ENCODE measurements at places on chromosomes 5 and 9. TPM values are rescaled to one million over a fixed set of nuclear protein-coding genes. Genes with fewer than 3 reads are reported as not detected.

The ICE1 gene
- 16.5 TPM for total RNA-seq

The SAPCD2 gene
- 13.6 TPM for total RNA-seq

The NSA2 gene
- 75.6 TPM for total RNA-seq

The MEF2C gene
- total RNA-seq: 75.9 TPM

The DND1 gene
- 0.49 TPM for total RNA-seq

The SLCO6A1 gene
- not detected for total RNA-seq

The KIF3A gene
- total RNA-seq: 12.3 TPM

The TXN gene
- 191 TPM for total RNA-seq

The MIGA2 gene
- 19.8 TPM for total RNA-seq

The SH3PXD2B gene
- 22.9 TPM for total RNA-seq

The LIX1 gene
- not detected for total RNA-seq

The FOXD4L5 gene
- total RNA-seq: under 0.01 TPM

The SUSD3 gene
- total RNA-seq: 0.16 TPM

The RASEF gene
- not detected for total RNA-seq

The EIF4E1B gene
- not detected for total RNA-seq

The FAM221B gene
- not detected for total RNA-seq

The IL4 gene
- total RNA-seq: not detected

The SOHLH1 gene
- total RNA-seq: not detected

The NFIB gene
- total RNA-seq: 70.6 TPM

The SPATA31A3 gene
- not detected for total RNA-seq

The PDCD1LG2 gene
- 7.0 TPM for total RNA-seq

The ADGRV1 gene
- under 0.01 TPM for total RNA-seq

The OR13C4 gene
- 0.16 TPM for total RNA-seq
